Stimulated activated CD8-positive, alpha-beta memory T cell treated with anti-CD3 and anti-CD28 coated beads, Interleukin-7, amount 100 ng/mL, for 1 hour (primary cell): ENCODE measurements at places on chromosomes 2 and 18.

GRCh38 chr2:75807992-75808391, 97.3 kb upstream of the GCFC2 start:
- DNase-seq: no peak

DNA sequence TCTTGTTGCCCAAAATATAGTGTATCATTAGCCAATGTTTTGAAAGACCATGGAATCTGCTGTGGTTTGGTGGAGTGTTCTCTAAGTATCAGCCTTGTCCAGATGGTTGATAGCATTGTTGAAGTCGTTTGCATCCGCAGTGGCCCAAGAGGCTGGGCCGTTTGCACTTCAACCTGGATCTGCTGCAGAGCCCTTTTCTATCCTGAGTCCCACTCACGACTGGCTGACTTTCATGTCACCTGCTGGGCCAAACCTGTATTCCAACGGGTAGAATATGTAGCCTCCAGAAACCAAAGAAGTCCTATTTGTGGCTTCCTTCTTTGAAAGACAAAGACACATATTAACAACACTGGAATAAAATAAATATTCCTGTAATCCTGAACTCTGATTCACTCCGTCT, 1154.1 kb downstream of the RPIA start:
- DNase-seq: no peak

DNA sequence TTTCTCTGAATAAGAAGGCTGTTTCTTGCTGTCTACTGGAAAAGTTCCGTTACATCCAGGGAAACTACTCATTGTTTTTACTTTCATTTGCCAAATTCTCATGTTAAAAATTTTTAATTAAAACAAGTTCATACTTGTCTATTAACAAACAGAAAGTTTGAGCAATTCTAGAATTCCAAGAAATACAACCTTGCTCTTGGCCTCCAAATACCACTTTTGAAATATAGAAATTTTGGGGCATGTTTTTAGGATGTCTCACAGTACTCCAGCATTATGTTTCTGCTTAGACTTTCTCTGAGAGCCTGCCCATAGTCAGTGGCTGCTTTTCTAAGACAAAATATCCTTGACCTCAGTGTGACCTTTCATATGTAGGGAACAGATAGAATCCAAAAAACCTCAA, 228.7 kb upstream of the RND3 start:
- DNase-seq: no peak

DNA sequence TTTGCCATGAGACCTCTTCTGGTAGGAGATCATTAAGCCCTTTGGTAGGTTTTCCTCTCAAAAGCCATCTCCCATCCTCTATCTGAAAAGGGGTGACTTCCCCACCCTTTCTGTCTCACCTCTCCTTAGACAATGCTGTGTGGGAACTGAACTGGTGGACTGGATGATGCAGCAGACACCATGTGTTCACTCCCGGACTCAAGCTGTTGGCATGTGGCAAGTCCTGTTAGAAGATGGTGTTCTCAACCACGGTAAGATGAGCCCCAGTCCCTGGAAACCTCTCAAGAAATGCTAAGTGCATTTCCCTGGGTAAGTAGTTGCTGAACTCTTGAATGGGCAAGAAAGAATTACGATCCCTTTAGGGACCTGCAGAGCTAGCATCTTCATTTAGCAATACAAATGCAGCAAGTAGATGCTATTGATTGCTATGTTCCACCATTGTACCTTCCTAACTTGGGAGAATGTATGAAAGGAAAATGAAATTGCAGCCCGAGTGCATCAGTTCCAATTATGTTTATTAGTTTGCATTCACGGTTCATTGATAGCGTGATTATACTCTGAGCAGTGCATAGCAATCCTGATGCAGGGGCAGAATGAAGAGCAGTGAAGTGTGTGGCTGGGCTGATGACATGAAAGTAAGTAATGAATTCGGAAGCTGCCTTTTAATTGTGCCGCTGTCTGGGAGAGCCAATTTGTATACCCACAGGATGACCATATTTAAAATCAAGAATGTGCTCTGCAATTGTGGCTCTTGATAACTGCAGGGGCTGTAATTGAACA, 110.0 kb upstream of the MAP3K20 start:
- no peak for DNase-seq

DNA sequence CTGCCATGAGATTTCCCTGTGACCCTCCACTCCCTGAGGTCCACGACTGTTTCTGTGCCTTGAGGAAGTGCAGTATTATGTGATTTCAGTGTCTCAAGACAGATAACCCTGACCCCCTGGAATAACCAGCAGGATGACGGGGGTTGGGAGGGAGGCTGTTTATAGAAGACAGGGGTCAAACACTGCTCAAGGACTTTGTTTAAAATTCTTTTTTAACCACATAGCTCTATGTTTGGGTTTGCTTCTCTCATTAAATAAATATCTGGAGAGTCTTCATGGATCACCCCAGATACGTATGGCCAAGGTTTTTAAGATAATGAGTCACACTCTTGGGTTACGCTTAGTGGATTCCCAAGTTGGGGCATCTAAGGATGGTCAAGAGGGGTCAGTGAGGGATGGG, 523.8 kb upstream of the TNP1 start:
- no peak for DNase-seq

DNA sequence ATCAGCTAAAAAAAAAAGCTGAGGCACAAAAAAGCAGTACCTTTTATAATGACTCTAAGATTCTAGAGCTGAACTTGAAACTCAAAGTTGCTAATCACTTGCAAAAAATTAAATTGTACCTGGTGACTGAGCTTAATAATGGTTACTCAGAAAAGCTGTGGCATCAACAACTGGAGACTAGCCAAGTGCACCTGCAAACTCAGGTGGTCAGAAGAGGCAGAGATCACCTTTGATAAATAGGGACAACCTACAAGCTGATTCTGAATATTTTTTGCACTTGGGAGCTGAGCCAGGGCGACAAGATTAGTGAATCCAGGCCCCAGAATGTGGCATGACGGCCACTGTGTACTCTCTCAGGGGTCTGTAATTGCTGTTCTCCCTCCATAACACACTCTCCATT, 3.0 kb downstream of the ABHD3 start:
- no peak for DNase-seq

- DNase-seq: no peak
These were observed 78.9 kb downstream of the GNAL start for GRCh38 chr18:11767935-11768334.

DNA sequence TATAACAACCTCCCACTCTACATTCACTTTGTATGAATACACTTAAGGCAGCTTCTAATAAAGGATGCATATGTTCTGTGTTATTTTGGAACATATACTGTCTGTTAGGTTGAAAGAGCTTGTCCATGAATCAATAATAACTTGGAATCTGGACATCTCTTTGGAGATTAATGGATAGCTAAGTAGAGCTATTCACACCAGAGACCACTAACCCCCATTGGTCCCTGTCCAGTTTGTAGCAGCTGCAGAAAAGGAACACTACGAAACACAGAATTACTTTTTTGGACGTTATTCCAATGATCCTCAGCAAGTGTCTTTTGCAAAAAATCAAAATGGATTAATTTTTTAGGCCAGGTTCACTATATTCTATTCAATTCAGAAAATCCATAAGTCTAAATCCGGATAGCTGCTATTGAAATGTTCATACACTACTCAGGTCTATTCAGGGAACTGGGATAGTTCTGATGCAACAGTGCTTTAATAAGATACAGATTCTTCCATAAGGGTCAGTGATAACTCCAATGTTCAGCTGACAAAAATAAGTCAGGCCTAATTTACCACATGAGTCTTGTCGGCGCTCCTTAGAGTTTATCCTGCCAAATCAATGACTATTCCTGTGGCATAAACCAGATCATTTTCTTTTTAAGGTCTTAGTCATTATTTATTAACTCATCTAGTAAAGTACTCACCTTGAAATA, 44.2 kb downstream of the NRXN1 start:
- no peak for DNase-seq

- no peak for DNase-seq
These were observed 449.2 kb upstream of the DCC start for GRCh38 chr18:51890762-51891161.

DNA sequence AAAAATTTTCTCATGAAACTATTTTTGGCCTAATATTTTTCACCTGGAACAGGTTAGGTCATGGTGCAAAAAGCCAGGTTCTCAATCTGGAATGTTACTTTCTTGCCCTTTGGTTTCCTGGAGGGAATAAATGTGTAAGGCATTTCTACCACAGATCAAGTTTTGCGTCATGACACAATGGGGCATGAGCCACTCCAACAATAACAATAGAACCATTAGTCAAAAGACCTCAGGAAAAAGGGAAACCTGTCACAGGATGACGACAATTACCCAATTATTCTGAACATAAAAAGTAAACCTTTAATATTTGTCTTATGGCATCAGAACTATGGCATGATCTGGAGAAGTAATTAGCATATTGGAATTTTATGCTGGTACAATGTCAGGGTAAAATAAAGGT, 88.2 kb upstream of the HNRNPA3 start:
- DNase-seq: no peak

- DNase-seq: no peak
These were observed 421.4 kb upstream of the CYRIA start for GRCh38 chr2:17086990-17087389.

GRCh38 chr2:108182489-108182888, 57.3 kb upstream of the SULT1C3 start:
- DNase-seq: no peak

DNA sequence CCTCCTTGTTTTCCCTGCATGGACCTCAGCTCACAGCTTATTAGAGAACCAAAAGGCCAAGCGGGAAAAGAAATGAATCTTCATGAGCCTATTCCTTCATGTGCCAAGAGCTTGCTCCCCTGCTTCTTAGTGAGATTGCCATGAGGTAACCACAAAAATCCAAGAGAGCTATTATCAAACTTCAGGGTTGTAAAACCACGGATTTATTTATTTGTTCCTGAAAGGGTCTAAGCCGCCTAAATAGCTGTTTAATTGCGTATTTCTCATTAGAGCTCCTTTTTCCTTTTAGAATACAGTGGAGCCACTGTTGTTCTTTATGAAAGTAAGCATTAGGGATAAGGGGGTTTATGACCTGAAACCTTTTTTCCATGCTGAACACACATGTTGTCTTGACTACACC, 58.0 kb downstream of the SRD5A2 start:
- DNase-seq: no peak

GRCh38 chr2:8115456-8115855, 566.4 kb upstream of the ID2 start:
- DNase-seq: no peak

- DNase-seq: no peak
These were observed 348.4 kb upstream of the RAB12 start for GRCh38 chr18:8260827-8261226.

DNA sequence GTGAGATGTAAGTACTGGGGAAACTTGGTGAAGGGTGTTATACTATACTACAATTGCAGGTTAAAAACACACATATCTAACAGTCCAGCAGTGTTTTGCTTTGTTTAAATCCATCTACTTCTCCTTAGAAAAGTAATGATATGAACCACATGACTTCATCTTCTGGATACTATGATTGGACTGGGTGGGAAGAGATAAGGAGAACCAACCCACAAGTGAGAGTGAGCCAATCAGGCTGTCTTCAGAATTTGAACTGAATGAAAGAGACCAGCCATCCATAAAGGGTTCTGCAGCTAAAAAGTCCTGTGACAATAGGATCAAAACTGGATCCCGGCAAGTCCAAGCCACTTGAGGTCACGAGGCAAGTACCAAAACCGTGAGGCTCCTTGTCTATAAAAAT, 46.6 kb downstream of the KANSL3 start:
- DNase-seq: no peak

DNA sequence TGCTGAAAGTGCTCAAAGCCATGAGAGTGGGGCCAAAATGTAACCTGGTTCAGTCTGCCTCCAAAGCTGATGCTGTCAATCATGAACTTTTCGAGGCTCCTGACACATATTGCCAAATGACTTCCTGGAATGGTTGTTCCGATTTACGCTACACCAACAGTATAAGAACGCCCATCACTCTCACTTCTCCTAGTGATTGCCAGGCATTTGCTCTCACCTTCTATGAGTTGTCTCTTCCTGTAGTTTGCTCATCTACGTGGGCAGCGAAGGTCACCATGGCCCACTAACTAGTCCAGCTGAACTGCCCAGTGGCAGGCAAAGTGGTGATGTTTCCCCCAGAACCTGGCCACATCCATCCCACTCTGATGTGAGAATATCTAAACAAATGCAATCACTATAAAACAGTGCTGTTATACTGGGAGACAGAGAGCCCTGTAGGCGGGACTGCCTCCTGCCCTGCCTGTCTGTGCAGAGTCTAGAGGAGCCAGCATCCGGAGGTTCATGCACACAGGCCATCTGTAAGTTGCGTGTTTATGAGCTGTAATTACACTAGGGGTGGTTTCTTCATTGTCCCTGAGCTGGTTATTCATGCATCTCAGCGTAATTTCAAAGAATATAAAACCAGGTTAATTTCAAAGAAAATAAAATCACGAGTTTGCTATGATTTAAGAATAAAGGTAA, 8.8 kb upstream of the CABLES1 start:
- no peak for DNase-seq

- DNase-seq: no peak
These were observed 136.3 kb upstream of the CAVIN2 start for GRCh38 chr2:191983186-191983585.

DNA sequence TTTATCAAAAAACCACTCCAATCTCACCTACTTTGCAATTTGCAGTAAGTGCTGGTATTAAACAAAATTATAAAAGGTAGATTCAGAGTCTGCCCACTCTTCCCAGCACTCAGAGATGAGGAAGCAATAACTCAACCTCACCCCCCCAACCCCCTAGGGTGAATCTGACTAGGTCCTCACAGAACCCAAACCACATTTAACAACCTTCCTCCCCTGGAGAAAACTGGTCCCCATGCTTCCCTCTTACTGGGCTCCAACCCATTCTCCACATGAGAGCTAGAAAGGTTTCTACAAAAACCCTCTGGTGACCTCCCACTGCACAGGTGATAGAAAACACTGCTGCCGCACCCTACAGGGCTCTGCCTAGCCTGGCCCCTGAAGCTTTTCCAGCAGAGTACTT, 40.5 kb upstream of the BMP10 start:
- DNase-seq: no peak

DNA sequence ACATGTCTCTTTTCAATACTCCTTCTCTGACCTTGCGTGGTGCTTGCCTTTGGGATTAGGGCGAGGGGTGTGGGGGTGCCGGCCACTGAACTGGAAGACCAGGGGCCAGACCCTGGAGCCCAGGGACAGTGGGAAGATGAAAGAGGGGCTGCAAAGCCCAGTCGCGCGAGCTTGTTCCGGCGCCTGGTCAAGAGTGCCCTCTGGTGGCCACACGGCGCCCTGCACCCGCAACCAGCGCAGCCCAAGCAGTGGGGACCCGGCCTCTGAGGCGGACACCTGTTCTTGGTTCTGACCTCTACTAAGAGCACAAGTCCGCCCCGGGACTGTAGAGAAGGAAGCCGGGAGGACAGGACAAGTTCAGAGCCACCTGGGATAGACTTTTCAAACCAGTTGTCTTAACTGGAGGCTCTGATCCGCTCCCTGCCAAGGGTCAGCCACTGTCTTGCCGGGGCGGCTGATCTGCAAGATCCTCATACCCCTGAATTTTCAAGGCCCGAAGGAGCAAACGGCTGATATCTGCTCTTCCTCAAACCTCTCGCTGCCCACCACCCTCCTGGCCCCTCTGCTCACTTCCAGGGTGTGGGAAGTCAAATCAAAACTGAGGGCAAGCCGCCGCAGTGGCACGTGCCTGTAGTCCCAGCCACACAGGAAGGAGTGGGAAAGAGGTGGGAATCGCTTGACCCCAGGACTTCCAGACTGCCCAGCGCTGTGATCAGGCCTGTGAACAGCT, 14.9 kb upstream of the MSH6 start:
- peak; percentile 59 for DNase-seq
